ENCODE measurements at places on chromosomes 13 and 19.

GRCh38 chr19:42093926-42094325, 18.0 kb downstream of the ZNF574 start:
- no peak for DNase-seq

DNA sequence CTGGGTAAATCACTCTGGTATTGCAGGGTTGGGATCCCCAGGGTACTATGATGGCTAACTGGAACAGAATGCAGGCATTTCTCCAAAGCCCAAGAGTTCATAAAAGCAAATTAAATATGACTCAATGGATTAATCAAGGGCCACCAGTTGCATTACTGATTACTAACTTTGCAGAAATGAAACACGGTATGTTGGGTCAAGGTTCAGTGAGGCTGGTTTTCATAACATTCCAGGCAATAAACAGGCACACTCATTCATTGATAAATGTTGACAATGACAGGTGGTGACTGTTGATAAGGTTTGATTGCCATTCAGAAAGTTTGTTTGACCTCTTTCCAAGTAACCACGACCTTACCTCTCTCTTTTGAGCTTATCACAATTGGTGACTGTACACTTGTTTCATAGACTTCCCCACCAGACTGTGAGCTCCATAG, 506 bp upstream of the AP1M1 start:
- peak; percentile 78 for DNase-seq

- no peak for DNase-seq
Measured at GRCh38 chr19:35179830-35180229, 25.3 kb downstream of the FXYD5 start.

GRCh38 chr19:43625918-43626579, 6.6 kb upstream of the ZNF428 start:
- peak; percentile 9 for DNase-seq

DNA sequence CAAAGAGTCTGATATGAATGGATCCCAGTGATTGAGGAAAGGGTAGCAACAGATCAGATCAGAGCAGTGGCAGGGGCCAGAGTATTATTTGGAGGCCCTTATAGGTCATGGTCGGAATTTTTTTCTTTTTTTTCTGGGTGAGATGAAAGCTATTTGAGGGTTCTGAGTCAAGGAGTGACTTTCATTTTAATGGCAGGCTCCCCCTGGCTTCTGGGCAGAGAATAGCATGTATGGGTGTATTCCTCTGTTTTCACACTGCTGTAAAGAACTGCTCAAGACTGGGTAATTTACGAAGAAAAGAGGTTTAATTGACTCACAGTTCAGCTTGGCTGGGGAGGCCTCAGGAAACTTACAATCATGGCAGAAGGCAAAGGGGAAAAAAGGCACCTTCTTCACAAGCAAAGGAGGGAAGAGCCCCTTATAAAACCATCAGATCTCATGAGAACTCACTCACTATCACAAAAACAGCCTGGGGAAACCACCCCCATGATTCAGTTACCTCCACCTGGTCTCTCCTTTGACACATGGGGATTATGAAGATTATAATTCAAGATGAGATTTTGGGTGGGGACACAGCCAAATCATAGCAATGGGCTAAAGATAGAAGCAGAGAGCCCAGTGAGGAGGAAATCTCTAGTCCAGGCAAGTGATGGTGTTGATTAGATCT, 3.0 kb upstream of the SLC6A16 start:
- DNase-seq: peak; percentile 29

- DNase-seq: no peak
Measured at GRCh38 chr19:38638461-38638860, 9.0 kb upstream of the ACTN4 start.

- DNase-seq: no peak
Measured at GRCh38 chr13:26420282-26420960, 137.1 kb upstream of the WASF3 start.

GRCh38 chr13:51589793-51590192, 5.5 kb downstream of the WDFY2 start:
- DNase-seq: no peak

DNA sequence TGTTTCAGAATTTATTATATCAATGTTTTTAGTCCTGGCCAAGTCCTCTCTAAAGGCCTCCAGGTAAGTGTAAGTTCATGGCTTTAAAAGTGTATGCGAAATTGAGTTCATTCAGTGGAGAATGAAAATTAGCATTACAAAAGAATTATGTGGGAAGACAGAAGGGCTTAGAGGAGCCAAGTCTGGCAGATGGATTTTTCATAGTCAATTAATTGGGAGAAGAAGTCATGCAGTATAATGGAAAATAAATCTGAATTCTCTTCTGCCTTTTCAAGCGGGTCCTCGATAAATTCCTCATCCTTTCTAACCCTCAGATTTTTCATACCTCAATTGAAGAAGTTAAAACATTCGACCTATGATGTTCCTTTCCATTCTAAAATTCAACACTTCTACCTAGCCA, 394.2 kb downstream of the ITGBL1 start:
- no peak for DNase-seq

DNA sequence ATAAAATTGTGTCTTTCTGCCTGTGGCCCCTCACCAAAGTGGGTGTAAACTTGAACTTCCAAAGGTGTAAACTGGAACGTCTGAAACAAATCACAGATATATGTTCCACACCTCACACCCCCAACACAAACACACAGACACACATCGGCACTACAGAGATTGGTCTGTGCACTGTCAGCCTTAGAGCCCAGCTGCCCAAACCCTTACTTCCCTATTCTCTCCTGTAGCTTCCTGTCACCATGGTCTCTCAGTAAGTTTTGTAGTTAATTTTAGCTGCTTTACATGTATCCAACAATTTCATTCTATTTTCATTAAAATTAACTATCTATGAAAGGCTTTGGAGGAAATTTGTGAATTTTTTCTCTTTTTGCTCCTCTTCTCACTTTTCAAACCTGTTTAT, 5.4 kb downstream of the TM9SF2 start:
- DNase-seq: no peak

- DNase-seq: no peak
Measured at GRCh38 chr19:44894052-44894400, 3.0 kb downstream of the TOMM40 start.

DNA sequence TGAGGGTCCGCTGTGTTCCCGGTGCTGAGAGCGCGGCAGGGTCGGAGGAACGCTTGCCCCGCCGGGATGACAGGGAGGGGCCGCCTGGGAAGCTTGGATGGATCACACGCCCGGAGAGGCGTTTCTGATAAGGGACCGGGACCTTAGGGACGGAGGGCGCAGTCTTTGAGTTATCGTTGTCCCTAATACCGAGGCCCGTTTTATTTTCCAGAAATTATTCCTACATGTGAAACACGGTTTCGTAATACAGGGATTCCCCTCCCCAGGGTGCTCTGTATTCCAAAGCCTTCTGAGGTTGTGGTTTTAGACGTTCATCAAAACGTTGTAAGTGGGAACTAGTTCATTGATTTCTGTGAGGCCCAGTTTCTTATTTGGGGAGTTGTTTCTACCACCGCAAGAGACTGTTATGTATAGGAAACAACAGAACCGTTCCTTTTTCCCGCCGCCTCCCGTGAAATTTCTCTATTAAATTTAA, 752 bp downstream of the PDCD5 start:
- peak; percentile 34 for DNase-seq

DNA sequence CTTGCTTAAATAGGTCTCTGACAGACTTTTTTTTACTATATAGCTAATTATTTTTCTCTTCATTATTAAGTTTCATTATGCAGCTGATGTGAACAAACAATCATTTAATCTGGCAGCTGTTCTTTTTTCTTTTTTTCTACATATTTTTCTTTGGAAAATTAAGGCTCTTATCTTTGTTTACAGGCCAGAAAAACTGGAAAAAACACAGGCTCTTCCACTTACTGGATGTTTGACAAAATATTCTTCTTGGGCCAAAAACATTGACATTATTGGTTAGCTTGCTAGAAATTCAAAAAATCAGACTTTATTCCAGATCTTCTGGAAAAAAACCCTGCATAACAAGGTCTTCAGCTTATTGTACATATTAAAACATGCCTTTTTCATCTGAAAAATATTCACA, 15.7 kb downstream of the ZNF66 start:
- no peak for DNase-seq

DNA sequence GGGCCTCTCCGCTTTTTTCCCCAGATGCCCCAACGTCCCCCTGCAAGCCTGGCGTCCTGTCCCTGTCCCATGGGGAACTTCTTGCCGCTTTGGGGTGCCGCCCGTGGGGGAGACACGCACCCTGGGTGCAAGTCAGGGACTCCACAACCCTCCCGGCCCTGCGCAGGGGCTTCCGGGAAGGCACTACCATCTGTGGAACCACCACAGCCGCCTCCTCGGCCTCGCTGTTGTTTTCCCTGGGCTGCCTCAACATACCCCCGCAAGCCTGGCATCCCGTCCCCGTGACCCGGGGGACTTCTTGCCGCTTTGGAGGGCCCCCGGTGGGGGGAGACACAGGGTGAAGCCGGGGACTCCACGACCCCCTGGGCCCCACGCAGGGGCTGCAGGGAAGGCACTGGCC, 238.4 kb downstream of the TUBA3C start:
- DNase-seq: no peak

DNA sequence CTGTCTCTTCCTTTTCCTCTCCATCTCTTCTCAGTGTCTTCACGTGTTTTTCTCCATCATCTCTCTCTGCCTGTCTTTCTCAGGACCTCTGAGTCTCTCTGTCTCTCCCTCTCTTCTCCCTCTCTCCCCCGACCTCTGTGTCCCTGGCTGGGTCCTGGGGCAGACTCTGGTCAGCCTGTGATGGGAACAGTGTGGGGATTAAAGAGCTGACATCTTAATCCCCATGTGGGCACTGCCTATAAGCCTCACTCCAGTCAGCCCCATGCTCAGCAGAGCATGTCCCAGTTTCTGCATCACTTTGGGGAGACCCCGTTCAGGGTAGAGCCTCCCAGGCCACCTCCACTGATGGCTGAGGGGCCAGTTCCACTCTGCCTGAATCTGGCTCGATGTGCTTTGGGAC, 16.2 kb downstream of the EGLN2 start:
- DNase-seq: no peak

DNA sequence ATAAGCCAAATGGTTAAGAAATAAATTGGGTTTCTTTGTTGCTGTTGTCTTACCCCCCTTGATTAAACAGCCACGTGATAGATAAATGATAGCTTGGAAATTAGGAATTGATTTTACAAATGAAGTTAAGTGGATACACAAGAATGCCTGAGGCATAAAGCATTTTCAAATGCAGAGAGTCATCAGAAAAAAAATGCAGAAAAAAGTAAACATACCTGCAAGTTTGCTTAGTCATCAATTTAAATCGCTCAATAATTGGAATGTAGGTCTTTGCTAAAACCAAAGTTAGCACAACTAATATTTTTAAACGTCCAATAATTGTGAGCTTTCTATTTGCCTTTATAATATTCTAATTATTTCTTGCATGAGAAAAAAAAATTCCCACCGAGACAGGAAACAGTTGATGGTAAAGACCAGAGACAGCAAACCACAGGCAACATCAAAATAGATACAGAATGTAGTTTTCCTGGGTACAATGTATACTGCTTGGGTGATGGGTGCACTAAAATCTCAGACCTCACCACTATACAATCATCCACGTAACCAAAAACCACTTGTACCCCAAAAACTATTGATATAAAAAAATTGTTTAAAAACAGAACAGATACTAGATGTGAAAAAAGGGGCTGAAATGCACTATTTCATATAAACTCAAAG, 924.0 kb downstream of the PCDH9 start:
- DNase-seq: no peak

DNA sequence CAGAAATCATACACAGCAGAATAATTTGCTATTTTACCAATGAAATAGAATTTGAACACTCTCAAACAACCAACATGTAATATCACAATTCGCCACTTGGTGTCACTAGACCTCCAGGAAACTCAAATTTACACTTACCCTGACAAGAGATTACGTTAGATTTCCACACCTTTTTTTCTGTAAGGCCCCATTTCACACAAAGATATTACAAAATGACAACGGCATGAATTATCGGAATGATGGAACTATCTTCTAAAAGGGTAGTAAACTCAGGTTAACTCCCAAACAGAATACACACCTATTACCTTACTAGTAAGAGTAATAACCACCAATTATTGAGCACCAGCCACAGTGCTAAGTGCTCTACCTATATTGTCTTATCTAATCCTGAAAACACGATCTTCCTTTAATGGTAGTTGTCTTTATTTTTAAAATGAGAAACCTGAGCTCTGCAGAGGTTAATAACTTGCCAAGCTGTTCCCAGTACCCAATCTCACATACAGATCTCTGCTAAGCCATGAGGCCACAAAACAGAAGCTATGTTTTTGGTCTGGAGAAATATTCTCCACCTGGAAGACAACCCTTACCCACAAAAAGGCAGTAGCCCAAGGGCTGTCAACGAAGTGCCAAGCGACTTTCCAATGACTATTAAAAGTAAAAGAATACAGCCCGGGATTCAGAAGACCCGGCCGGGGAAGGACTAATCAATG, 152.4 kb downstream of the DCLK1 start:
- DNase-seq: peak; percentile 74

GRCh38 chr19:2863816-2864215, 3.3 kb upstream of the ZNF556 start:
- DNase-seq: no peak

DNA sequence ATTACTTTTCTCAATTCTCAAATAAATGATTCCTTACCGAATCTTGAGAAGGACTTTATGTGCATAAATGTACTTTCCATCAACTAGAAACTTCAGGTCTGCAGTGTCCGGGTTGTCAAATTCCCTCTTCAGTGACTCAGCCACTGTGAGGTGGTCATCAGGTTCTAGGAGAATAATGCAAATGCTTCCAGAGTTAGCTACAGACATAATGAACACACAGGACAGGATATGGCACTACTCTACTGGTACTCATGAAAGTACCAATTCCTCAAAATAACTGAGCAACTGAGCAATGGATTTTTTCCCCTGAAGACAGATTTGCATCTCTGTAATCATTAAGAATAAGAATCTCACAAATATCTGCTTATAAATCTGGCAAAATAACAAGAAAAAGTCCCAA, 31.2 kb downstream of the RCBTB2 start:
- DNase-seq: no peak

All from fibroblast of skin of scalp (primary cell).